Muscle of arm (tissue), 14 donors: ENCODE measurements at places on chromosomes 16 and 17. TPM values are rescaled to one million over a fixed set of nuclear protein-coding genes. Genes with fewer than 3 reads are reported as not detected.
A peak's percentile ranks its signal among the peaks of the same experiment; 100 is the strongest.

Gene CDH8
- not detected for polyA plus RNA-seq

Gene MYO18A
- 177 TPM for polyA plus RNA-seq

Gene C16orf74
- polyA plus RNA-seq = 1.6 TPM

Gene KIF2B
- polyA plus RNA-seq = not detected

Gene DNAAF8
- not detected for polyA plus RNA-seq

Gene PPY
- not detected for polyA plus RNA-seq

Gene FOXO3B
- polyA plus RNA-seq = 2.4 TPM

Gene TBC1D28
- not detected for polyA plus RNA-seq

Gene CD300E
- 0.15 TPM for polyA plus RNA-seq

Gene ST6GALNAC2
- 1.6 TPM for polyA plus RNA-seq

Gene YBX2
- 2.5 TPM for polyA plus RNA-seq

DNA sequence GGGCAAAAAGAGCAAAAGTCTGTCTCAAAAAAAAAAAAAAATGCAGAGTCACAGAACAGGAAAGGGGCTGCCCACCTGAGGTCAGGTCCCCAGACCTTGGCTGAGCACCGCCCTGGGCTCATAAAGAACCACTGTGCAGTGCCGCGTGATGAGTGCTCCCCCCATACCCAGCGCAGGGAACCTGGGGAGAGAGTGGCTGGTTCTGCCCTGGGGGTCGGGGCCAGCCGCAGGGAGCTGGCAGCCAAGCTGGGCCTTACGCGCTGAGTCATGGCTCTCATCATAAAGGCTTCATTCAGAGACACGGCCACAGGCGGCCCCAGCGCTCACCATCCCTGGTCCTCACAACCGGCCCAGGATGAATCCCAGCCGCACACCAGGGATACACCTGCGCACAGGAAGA lies 80.7 kb downstream of the RAB11FIP4 start:
- DNase-seq = no peak

- no peak for DNase-seq
These were observed 40.9 kb downstream of the ENGASE start for GRCh38 chr17:79115487-79115886.

- no peak for DNase-seq
These were observed 6.2 kb downstream of the FSCN2 start for GRCh38 chr17:81534157-81535006.

GRCh38 chr17:41256291-41256685 lies 1.1 kb downstream of the KRTAP9-9 start:
- DNase-seq = no peak

DNA sequence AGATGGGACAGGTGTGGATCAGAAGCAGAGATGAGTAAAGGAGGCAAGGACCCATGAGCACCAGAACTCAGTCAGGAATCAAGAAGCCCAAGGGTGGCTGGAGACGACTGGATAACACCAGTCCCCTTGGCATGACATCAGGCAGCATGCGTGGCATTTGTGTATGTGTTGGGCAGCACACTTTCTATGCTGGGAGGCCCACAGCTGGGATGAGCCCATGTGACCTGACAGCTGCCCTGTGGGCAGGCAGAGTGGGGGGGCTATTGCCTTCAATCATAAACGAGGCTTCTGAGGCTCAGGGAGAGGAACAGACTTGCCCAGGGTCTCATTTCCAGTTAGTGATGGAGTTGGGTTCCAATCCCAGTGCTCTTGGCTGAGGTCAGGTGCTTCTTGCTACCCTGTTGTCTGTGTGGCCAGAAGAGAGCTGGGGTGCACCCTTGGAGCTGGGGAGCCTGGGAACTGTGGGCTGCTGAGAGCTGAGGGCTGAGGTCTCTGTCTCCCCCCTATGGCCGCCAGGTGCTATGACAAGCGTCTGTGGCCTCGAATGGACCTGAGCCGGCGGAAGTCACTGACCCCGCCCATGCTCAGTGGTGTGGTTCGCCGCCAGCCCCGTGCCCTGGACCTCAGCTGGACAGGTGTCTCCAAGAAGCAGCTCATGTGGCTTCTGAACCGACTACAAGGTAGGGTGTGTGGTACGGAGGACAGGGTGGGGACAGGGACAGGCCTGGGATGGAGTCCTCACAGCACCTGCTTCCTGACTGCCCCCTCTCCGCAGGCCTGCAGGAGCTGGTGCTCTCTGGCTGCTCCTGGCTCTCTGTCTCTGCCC lies 7.1 kb upstream of the ORAI3 start:
- DNase-seq = no peak

DNA sequence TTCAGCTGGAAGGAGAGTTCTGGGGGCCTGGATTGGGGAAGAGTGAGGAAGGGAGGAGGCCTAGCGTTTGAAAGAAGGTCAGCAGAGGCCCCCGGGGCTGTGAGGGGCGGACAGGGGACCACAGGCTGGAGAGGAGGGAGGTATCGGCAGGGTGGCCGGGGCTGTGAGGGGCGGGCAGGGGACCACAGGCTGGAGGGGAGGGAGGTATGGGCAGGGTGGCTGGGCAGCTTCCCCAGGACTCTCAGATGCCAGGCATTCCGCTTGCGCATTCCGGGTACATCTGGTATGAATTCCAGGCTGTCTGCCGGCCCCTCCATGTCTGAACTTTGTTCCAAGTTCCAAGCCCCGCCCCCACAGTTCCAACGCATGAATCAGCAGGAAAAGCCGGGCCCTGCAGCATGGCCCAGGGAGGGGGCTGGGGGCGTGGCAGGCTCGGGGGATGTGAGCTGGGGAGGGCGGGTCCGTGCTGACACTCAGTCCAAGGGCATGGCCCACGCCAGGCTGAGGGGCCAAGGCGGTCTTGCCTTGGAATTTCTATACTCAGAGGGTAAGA lies 4.3 kb upstream of the TLCD2 start:
- DNase-seq = peak; percentile 95

DNA sequence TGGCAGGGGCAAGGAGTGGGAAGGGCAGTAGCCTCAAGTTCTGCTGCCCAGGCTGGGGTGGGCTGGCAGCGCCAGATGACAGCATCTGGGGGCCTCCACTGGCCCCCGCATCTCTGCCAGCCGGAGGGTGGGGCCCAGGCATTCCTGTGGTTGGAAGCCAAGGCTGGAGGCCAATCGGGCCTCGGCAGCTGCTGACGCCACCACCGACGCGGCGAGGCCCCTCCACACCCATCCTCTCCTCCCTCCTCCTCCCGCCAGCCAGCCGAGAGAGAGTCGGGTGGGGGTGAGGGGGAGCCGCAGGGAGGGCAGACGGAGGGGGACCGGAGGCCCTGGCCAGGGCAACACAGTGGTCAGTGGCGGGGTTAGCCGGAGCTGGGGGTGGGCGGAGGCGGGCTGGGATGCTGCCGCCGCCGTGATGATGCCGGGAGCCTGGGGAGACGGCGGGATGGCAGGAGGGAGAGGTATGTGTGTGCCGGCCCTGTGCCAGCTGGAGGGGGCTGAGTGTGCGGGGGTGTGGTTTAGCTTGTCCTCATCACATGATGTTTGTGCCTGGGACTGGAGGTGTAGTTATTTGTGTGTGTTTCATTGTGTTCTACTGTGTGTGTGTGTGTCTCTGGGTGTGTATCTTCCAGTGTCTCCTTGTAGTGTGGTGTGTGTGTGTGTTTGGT lies 36.6 kb downstream of the ARHGAP23 start:
- DNase-seq = peak; percentile 90

- DNase-seq = no peak
These were observed 48.2 kb downstream of the IGF2BP1 start for GRCh38 chr17:49045376-49045775.

GRCh38 chr17:49987681-49988441 lies 7.2 kb downstream of the DLX3 start:
- no peak for DNase-seq

DNA sequence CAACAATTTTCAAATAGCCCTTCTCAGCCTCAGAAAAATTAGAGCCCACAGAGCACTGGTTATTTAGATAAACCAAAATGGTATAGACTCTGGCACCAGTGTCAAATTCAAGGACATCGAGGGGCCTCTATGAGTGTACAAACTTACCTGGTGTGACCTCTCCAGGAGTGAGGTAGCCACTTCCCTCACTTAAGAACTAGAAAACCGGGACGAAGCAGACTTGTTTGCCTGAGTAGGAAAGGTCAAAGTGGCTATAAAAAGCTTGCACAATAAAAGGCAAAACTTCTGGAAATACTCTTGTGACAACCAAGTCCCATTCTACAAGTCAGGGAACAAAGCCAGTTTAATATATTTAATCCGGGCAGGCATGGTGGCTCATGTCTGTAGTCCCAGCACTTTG lies 39.2 kb upstream of the PRSS54 start:
- DNase-seq = no peak

DNA sequence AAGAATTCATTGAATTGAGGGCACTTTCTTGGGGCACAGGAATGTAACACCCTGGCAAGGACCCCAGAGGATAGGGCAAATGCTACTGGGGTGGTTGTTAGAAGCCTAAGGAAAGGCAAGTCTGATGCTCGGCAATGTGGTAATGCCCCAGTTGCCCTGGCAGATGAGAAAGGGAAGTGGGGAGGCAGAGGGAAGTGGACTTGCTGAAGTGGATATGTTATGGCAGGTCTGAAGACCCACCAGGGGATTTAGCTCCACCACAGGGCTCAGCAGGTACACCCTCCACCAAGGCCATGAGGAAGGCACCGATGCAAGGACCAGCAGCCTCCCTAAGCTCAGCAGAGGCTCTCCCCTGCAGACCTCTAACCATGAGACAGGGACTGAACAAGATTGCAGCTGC lies 184.8 kb downstream of the IRX5 start:
- DNase-seq = no peak

DNA sequence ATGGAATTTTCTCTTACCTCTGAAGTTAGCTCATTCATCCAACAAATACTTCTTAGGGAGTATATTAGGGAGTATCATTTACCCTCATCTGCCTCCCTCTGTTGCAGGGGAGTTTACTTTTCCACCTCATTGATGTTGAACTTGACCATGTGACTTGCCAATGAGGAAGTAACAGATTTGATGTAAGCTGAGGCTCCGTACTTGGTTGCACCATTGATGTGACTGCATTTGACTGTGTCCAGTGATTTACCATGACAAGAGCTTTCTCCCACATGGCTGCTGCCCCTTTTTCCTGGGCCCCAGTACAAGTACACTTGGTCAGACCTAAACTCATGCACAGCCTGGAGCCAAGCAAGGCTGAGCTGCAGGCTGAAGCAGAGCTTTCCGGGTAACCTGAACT lies 81.6 kb upstream of the HS3ST2 start:
- DNase-seq = no peak

GRCh38 chr16:15642557-15643047 lies 352 bp downstream of the MARF1 start:
- no peak for DNase-seq

DNA sequence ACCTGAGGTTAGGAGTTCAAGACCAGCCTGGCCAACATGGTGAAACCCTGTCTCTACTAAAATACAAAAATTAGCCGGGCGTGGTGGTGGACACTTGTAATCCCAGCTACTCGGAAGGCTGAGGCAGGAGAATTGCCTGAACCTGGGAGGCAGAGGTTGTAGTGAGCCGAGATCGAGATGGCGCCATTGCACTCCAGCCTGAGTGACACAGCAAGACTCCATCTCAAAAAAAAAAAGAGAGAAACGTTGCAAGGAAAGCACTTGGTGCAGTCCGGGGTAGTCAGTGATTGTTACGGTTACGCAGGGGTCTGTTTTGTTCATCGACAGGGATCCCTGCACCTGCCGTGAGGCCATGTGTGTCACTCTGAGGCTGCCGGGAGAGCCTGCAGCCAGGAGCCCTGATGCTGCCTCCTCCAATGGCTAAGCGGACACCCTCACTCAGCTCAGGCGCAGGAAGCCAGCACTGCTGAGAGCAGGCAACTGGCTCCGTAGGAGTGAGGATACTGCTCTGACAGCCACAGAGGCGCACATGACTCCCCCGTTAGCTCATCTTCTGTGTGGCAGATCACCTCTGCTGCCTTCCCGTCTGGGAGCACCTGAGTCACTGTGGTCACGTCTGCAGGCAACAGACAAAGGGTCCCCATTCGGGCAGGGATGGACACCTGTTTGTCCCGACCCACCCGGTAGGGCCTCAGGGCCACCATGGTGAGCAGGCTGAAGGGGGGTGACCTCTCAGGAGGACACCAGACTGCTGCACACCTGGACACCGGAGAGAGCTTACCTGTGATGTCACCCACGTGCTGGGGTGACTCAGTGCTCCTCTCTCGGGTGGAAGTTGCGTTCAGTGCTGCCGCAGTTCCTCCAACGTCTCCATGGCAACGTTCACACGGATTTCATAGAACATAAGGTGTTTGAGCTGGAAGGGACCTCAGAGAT lies 5.2 kb upstream of the RAB26 start:
- DNase-seq = no peak
